CD4-positive, alpha-beta T cell treated with Interleukin-6 at 100 ng/mL for 8 hours (primary cell): ENCODE measurements at places on chromosomes 5 and 9.
A peak's percentile ranks its signal among the peaks of the same experiment; 100 is the strongest.

GRCh38 chr5:142221091-142221860 is 103.5 kb downstream of the SPRY4 start:
- no peak for DNase-seq

DNA sequence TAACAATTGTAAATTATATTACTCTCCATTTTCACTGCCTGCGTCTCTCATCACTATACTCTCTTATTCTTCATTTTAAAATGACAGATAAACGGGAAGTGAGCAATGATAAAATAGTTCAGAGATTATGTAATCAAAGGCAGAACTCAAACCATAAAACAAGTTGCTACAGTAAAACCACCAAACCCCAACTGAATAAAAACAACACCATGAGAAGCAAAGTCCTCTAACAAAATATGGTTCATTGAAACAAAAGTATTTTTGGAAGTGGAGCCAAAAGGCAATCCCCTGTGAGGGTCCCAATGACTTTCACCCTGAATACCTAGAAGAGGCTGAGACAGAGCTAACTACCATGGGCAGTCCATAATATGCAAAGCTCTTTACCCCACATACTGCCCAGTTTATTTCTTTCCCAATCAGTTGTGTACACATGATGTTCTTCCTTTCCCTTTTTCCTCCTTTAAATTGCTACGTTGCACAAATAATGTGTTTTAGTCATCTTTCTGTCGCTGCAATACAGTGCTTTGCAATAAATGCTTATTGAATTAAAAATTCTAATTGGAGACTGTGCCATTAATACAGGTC is 64.0 kb upstream of the PTGER4 start:
- DNase-seq = peak; percentile 11

GRCh38 chr5:142871363-142872193 is 101.4 kb downstream of the ARHGAP26 start:
- no peak for DNase-seq

- DNase-seq = no peak
Measured at GRCh38 chr9:85443190-85443598, 298.6 kb downstream of the AGTPBP1 start.
